AG10803 (cell line): ENCODE measurements at places on chromosomes 1 and 21.

GRCh38 chr1:53987880-53988279 is 30.1 kb downstream of the LDLRAD1 start:
- no peak for DNase-seq

DNA sequence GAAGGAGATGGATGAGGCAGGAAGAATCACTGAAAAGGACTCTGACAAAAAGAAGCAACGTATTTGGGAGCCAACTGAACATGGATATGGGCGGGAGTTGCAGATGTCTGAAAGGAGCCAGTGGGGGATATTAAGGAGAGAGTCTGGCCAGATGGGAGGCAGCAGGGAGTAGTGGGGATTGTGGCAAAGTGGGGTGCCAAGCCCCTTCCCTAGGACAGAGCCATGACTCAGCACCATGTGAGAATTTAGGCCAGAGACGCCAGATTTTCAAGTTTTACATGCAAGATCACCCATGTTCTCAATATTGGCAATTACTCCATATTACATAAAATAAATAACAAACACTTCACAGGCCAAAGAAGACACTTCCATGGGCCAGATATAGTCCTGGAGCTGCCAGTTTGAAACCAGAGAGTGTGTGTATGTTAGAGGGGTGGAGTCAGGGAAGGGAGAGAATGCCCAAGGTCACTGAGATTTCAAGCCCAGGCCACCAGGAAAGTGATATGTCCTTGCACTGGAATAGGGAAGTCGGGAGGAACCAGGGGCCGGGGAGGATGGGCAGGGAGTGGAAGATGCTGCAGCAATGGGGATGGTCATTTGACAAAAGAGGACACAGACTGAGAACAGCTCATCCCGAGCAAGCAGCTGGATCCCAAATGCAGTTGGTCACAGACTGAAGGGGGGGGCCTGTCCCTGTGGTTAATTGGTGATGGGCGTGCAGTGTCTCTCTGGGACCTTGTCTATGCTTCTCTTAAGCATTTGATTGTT is 23.5 kb downstream of the TMEM51 start:
- DNase-seq = no peak

- no peak for DNase-seq
Measured at GRCh38 chr1:28002600-28002999, 42.8 kb downstream of the XKR8 start.

DNA sequence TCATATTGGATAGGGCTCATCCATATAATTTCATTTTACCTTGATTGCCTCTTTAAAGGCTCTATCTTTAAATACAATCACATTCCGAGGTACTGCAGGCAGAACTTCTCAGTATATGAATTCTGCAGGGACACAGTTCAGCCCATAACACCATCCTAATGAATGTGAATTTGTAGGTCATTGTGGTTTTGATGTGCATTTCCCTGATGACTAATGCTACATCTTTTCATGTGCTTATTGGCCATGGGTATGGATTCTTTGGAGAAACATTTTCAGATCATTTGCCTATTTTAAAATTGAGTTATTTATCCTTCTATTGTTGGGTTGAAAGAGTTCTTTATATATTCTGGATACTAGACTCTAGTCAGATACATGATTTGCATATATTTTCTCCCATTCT is 9.6 kb upstream of the RPS6KC1 start:
- DNase-seq = peak; percentile 51
